ENCODE measurements at places on chromosomes 3 and 15.

GRCh38 chr3:106309274-106309673, 440.5 kb upstream of the CBLB start:
- no peak for DNase-seq

GRCh38 chr15:40543082-40543481, 21.8 kb downstream of the CCDC32 start:
- peak; percentile 86 for DNase-seq

GRCh38 chr3:17136136-17136721, 251.5 kb downstream of the PLCL2 start:
- peak; percentile 56 for DNase-seq

GRCh38 chr3:118501152-118501551, 533.5 kb downstream of the IGSF11 start:
- DNase-seq, result peak; percentile 9

DNA sequence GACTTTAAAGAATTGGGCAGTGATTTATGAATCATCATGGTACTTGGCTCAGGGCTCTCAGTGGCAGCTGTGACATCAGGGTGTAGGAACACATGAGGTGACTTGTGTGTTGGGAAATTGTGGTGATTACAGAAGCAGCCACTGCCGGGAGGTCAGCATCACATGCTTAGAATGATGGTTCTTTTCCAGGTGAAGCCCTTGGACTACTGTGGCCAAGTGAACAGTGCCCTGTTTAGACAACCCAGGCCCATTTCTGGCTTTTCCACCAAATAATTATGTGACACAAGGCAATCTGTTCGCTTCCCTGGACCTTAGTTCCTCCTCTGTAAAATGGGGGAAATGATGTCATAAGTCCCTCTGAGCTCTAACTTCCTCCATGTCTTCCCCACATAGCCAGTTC, 139.7 kb upstream of the ROPN1 start:
- DNase-seq, result no peak

DNA sequence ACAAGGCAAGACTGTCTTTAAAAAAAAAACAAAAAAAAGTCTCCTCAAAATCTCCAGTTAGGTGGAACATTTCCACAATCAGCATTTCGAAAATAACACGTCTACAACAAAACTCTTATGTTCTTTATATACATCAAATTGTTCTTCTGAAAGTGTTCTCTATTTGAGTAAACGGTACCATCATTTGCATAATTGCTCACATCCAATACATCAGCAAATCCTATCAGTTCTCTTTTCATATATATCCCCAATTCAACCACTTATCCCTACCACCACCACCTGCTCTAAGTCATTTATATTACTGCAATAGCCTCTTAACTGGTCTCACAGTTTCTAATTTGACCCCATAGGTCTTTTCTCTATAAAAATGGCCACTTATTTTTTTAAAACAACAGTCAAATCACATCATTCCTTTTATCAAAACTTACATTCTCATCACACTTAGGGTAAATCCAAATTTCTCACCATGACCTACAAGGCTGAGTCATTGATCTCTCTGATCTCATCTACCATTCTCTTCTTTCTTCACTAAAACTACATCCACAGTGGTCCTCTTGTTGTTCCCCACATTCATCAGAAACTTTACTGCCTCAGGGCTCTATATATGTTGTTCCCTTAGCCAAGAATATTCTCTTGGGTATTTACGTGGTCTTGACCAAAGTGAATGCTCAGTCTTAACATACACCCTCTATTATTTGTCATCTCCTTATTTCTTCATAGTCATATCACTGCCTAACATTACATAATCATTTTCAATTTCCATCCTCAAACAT, 237.0 kb downstream of the SCAPER start:
- peak; percentile 5 for DNase-seq

DNA sequence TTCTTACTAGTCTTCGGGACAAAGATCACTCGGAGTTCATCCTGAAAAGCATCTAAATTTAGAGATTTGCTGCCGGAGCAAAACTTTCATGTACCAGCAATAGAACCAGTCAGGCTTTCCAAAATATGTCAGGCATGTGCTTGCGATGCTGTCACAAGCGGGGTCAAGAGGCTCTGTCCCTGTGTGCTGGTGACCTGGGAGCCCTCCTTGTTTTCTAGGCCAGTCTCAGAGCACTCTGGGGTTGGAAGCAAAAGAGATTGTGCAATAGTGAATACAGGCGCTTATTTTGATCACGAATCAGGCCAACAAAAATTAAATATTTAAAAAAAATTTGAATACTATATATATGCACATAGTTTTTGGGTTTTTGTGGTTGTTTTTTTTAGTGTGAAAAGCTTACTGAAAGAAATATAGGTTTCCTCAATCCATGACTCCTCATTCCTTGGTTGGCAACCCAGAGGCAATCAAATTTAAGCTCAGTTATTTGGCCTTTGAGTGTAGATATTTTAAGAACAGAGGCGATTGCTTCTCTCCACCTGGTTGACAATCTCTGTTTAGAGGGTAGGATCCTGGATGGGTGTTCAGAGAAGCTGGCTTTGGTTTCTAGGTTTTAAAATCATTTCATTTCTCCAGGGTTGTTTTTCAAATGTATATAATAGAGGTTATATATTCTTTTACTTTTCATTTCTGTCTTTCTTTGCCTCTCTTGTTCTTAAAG, 8.4 kb upstream of the KLHL24 start:
- no peak for DNase-seq

- DNase-seq, result no peak
Observed at GRCh38 chr15:83512459-83512858, 65.3 kb downstream of the SH3GL3 start.

- DNase-seq, result no peak
Observed at GRCh38 chr15:33565094-33565493, 254.3 kb downstream of the RYR3 start.

- no peak for DNase-seq
Observed at GRCh38 chr3:76078101-76078500, 292.8 kb upstream of the ZNF717 start.

DNA sequence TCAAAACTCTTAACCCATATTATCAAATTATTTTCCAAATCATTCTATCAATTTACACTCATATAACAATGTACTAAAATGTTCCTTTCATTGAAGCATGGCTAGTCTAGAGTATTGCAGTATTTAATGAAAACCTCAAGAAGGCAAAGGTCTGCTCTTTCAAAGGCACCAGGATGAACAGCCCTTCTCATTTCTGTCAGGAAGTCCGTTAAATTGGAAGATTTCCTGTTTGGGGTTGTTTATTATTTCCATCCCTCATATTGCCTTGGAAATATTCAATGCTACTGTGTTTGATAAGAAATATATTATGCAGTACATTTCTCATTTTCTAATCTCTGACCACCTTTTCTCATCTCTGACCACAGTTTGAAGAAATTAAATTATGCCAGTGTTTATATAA, 25.1 kb downstream of the ACKR4 start:
- DNase-seq, result no peak

- DNase-seq, result peak; percentile 32
Observed at GRCh38 chr3:48088056-48088748, 72.0 kb upstream of the MAP4 start.

- DNase-seq, result no peak
Observed at GRCh38 chr15:69595009-69595791, 142.6 kb downstream of the RPLP1 start.

- no peak for DNase-seq
Observed at GRCh38 chr3:111608383-111608782, 13.2 kb upstream of the ZBED2 start.

DNA sequence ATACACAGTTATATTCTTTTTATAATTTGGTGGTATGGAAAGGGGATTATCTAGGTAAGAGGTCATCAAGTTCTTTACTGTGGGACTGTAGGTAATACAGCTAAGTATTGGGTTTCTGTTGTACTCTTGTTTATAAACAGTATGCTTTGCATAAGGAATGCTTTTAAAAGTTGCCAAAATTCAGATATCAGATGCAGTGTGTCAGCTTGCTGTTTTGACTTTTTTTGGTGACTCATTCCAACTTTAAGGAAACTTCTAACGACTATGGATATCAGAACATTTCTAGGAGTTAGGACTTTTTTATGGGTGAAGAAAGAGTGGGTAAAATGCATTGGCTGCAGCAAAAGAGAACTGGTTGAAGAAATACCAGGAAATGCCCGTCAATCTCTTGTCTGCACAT, 2.8 kb downstream of the SCAANT1 start:
- no peak for DNase-seq

- DNase-seq, result no peak
Observed at GRCh38 chr15:36426691-36427090, 152.7 kb upstream of the CDIN1 start.

DNA sequence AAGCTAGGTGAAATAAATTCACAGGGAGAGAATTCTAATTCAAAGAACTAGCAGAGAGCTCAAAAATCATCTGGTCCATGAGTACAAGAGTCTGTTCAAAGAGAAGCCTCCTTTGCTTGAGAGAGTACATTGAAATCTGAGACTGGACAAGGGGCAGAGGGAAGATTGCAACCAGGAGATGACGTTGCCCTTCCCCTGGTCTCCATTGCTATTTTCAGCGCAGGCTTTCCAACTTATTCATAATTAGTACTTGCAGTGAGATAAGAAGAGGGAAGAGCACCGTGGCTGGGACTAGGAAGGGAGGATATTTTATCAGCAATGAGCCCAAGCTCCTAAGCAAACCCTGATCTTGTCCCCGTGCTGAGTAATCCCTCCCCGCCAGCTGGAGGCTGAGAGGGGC, 251.8 kb upstream of the RORA start:
- no peak for DNase-seq

- peak; percentile 75 for DNase-seq
Observed at GRCh38 chr3:141561426-141562034, 74.7 kb downstream of the RASA2 start.

GRCh38 chr15:43518197-43518761, 871 bp downstream of the MAP1A start:
- DNase-seq, result no peak

GRCh38 chr3:127848131-127849129, 26.1 kb upstream of the MGLL start:
- DNase-seq, result no peak

DNA sequence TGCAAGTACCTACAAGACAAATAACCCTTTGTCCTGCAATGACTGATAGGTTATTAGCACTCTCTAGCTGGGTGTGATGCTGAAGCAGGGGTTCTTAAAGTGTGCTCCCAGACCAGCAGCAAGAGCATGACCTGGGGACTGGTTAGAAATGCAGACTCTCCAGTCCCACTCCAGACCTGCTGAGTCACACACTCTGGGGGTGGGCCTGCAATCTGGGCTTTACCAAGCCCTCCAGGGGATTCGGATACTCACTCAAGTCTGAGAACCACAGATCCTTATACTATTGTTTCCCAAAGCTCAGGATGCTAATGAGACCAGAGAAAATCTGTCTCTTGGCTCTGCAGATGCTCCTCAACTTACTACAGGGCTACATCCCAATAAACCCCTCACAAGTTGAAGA, 142.1 kb upstream of the RAD18 start:
- DNase-seq, result no peak

GRCh38 chr15:81008312-81008711, 7.6 kb downstream of the TLNRD1 start:
- no peak for DNase-seq

GRCh38 chr3:43996379-43997301, 245.0 kb upstream of the TOPAZ1 start:
- peak; percentile 78 for DNase-seq

GRCh38 chr15:40085266-40085665, 23.4 kb downstream of the BMF start:
- no peak for DNase-seq

DNA sequence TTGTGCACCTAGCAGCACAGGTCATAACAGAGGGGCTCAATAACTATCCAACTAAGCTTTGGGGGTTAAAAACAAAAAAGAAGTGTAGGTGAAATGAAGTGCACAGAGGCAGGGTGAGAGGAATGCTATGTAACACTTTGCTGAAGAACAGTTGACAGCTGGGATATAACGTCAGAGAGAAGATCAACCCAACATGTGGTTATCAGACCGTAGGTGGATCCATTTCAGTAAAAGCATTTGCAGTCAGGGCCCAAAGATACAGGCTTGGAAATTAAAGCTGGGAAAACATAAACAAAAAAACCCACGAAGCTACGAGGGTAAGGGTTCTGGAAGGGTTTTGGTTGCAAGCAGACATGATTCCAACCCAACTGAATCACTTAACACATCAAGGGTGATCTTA, 377.5 kb upstream of the NR2F2 start:
- no peak for DNase-seq

All from GM12865 (cell line).